Left lung (tissue), 14 donors: ENCODE measurements at places on chromosomes 12 and 14.

- no peaks in the 10 kb centered on the region for H3K27me3 ChIP-seq
- no peak overlapping the region for H3K4me3 ChIP-seq
- H3K4me1 ChIP-seq: no peaks in the 10 kb centered on the region
- H3K36me3 ChIP-seq: no peaks in the 10 kb centered on the region
- no peak for DNase-seq
These were observed 45.0 kb downstream of the NOPCHAP1 start for GRCh38 chr12:105030820-105031807.

GRCh38 chr14:104702106-104702505 lies 12.7 kb downstream of the INF2 start:
- no peak overlapping the region for H3K4me3 ChIP-seq
- no peak for DNase-seq
- peaks cover 21% of the 10 kb centered on the region for H3K4me1 ChIP-seq
- peaks cover 63% of the 10 kb centered on the region for H3K36me3 ChIP-seq
- H3K27ac ChIP-seq: no peak overlapping the region
- H3K27me3 ChIP-seq: no peaks in the 10 kb centered on the region

DNA sequence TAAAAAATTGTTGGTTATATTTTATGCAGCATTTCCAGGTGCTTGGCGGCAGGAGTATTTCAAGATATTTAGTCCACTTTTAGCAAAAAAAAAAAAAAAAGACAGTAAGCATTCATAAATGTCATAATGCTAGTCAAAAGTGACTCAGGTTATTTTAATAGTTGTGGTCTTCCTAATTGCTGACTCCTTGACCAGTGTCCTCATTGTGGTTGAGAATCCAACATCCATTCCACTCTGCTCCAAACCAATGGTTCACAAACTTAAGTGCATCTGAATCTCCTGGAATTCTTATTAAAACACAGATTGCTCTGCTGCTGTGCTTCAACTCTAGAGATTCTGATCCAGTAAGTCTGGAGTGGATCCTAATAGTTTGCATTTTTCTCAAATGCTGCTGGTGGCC lies 71.4 kb downstream of the AKAP6 start:
- no peak overlapping the region for H3K27ac ChIP-seq
- no peak overlapping the region for H3K4me3 ChIP-seq
- H3K36me3 ChIP-seq: no peaks in the 10 kb centered on the region
- no peaks in the 10 kb centered on the region for H3K27me3 ChIP-seq

DNA sequence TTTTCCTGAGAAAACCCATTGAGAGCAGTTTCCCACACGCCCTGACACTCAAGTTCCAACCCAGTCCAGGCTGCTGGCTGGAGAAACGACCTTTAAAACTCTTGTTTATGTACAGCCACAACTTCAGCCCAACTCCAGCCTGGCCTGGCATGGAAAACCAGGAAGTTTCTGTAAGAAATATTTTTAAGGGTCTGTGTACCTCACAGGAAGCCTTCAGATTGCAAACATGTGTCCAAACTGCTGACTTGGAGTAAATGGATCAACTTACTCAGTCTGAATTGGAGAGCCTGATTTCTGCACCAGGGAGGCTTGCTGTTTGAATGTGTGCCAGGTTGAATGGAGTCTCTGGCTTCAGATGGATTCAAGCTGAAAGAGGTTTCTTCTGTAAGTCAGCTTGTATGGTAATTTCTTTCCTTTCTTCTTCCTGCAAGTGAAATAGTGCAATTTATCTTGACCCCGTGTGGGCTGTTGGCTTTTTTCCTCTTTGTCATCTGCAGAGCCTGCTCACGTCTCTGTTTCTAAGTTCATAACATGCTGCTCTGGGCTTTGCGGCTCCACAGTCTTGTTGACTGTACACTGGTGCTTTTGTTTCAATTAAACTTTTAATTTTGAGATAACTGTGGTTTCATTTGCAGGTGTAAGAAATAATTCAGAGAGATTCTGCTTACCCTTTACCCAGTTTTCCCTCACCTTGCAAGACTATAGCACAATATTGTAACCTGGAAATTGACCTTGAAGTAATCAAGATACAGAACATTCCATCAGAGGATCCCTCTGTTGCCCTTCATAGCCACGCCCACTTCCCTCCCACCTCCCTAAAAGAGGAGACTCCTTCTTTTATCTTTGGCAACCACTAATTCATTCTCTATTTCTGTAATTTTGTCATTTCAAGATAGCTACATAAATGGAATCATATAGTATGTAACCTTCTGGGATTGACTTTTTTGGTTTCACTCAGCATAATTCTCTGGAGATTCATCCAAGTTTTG lies 109.7 kb upstream of the PRMT8 start:
- H3K27ac ChIP-seq: peak overlapping the region; percentile 9
- peak; percentile 65 for DNase-seq
- H3K4me1 ChIP-seq: no peaks in the 10 kb centered on the region

DNA sequence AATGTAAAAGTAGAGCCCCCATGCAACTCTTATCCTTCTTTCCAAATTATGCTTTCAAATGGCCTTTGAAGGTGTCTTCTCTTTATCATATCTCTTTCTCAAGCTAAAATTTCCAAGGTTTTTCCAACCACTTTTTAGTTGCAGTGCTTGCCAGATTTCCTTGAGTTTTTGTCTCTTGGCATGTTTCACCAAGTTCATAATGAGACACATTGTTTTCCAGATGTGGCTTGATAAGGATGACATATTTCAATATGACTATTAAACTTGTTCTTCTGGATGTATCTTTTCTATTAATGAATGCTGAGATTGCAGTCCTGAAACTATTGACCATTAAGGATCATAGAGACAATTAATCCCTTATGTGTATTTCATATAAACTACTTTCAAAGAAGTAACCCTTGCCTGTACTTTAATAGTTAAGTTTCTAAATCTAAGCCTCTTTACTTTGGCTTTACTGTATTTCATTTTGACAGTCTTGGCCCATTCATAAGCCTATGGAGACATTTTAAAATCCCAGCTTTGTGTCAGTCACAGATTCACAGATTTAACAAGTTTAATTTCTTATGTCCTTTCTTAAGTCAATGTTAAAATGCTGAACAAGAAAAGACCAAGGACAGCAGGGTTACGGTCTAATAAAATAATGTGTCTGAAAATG lies 151.5 kb downstream of the LRFN5 start:
- no peaks in the 10 kb centered on the region for H3K4me1 ChIP-seq
- H3K4me3 ChIP-seq: no peak overlapping the region
- no peaks in the 10 kb centered on the region for H3K36me3 ChIP-seq
- no peak overlapping the region for H3K27ac ChIP-seq

- no peak overlapping the region for H3K4me3 ChIP-seq
- H3K27me3 ChIP-seq: no peaks in the 10 kb centered on the region
- no peaks in the 10 kb centered on the region for H3K36me3 ChIP-seq
- DNase-seq: no peak
- H3K4me1 ChIP-seq: no peaks in the 10 kb centered on the region
These were observed 426.5 kb upstream of the OR4E1 start for GRCh38 chr14:22099942-22100763.

- H3K36me3 ChIP-seq: no peaks in the 10 kb centered on the region
- peaks cover 25% of the 10 kb centered on the region for H3K27me3 ChIP-seq
These were observed 6.5 kb downstream of the CYP46A1 start for GRCh38 chr14:99690636-99691035.

DNA sequence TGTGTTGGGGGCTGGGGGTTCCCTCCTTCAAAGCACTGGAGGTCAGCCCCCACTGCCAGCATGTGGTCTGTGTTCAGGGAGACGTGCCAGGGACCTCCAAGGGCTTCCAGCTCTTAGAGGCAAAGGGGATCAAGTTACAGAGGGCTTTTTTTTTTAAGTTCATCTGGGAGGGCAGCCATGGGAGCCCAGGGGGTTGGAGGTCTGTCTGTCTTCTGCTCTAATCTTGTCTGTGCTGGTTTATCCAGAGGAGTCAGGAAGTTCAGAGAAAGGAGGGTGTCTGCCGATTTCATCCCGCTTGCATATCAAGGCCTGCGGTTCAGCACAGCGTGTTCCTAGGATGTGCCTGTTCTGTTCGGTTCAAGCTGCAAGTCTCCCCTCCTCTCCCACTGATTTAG lies 72.2 kb downstream of the TMEM132C start:
- peaks cover 47% of the 10 kb centered on the region for H3K27me3 ChIP-seq
- H3K4me1 ChIP-seq: peaks cover 4% of the 10 kb centered on the region
- H3K27ac ChIP-seq: no peak overlapping the region
